Neuronal stem cell (in vitro differentiated cells): ENCODE measurements at places on chromosomes 3 and 15.

DNA sequence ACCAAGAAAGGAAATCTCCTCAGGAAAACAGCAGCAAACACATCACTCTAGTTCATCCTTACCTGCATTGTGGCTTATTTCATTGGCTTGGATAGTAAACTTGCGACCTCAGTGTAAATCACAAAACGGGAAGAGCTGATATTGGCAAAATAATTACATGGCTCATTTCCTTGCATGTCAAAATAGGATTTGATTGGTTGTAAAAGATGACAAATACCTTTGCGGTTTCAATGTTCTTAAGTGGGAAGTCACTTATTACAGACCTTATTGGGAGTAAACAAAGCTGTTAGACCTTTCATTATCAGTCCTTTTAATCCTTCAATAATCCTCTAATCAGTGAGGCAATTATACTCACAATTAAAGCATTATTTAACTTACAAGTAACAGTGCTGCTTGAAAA is 590.6 kb downstream of the MAGI1 start:
- no peak for DNase-seq

DNA sequence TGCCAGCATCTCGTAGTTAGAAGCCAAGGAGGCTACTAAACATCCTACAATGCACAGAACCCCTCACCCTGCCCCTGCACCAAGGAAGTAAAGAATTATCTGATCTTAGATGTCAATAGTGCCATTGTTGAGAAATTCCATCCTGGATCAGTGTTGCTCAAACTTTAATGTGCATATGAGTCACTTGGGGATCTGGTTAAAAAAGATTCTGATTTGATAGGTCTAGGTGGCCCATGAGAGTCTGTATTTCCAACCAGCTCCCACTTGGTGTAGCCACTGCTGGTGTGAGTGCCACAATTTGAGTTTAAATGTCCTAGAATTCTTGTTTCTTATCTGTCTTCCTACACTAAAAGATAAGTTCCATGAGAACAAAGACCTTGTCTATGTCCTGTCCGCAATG is 43.7 kb downstream of the TMEM45A start:
- no peak for DNase-seq

- no peak for DNase-seq
Observed at GRCh38 chr3:8709801-8710507, 23.6 kb upstream of the CAV3 start.

GRCh38 chr3:175192536-175192935 is 333.4 kb downstream of the NAALADL2 start:
- DNase-seq, result no peak

- DNase-seq, result no peak
Observed at GRCh38 chr15:39594446-39595337, 13.8 kb downstream of the THBS1 start.

DNA sequence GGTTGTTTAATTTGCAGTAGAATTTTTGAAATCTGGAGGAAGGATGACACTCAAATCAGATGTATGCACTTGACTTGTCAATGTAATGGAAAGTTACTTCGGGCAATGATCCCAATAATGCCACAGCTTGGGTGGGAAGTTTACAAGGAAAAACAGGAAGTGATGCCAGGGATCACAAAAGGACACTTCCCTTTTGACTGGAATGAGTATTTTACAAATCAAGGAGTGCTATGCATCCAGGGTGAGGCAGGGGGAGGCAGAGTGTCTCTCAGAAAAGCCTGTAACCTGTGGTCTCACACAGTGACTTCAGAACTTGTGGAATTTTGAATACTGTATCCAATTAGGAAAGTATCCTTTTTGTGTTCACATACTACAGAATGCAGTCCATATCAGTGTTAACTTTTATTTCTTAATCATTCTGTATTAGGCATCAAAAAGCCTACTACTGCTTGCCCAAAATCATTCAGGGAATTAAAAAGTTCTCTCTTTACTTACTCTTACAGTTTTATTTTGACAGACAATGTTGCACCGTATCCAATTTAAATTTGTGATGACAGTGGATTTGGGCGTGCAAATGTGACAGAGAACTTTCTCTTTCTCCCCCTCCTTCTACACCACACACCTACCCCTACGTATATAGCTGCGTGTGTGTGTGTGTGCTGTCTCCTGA is 445.1 kb downstream of the MECOM start:
- DNase-seq, result no peak

- DNase-seq, result no peak
Observed at GRCh38 chr3:89000886-89001285, 106.5 kb upstream of the EPHA3 start.

- no peak for DNase-seq
Observed at GRCh38 chr15:63938486-63939061, 104.8 kb upstream of the HERC1 start.

- no peak for DNase-seq
Observed at GRCh38 chr3:56001991-56002390, 466.3 kb downstream of the ERC2 start.

- DNase-seq, result no peak
Observed at GRCh38 chr3:197468866-197469382, 86.8 kb downstream of the BDH1 start.

- DNase-seq, result no peak
Observed at GRCh38 chr15:56741541-56741940, 8.2 kb upstream of the ZNF280D start.

GRCh38 chr15:29102911-29103823 is 166.5 kb downstream of the NSMCE3 start:
- DNase-seq, result peak; percentile 44

DNA sequence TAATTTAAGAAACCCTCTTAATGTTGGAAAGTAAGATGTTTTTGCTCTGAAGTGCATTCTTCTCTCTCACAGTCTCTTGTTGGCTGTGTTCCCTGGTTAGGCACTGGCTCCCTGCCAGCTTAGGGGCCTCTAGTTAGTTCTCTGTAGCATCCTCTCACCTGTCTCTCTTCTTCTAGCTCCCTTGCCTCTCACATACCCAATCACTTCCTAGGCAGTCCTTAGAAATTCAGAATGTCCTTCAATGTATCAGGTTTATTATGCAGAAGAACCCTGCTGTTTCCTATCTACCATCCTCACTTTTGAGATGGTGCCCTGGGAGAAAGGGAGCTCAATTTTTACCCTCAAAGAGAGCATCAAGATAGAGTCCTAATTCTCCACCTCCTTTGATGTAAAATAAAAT is 36.2 kb upstream of the CPNE4 start:
- DNase-seq, result no peak

- DNase-seq, result no peak
Observed at GRCh38 chr15:74988007-74988800, 7.2 kb upstream of the SCAMP5 start.

DNA sequence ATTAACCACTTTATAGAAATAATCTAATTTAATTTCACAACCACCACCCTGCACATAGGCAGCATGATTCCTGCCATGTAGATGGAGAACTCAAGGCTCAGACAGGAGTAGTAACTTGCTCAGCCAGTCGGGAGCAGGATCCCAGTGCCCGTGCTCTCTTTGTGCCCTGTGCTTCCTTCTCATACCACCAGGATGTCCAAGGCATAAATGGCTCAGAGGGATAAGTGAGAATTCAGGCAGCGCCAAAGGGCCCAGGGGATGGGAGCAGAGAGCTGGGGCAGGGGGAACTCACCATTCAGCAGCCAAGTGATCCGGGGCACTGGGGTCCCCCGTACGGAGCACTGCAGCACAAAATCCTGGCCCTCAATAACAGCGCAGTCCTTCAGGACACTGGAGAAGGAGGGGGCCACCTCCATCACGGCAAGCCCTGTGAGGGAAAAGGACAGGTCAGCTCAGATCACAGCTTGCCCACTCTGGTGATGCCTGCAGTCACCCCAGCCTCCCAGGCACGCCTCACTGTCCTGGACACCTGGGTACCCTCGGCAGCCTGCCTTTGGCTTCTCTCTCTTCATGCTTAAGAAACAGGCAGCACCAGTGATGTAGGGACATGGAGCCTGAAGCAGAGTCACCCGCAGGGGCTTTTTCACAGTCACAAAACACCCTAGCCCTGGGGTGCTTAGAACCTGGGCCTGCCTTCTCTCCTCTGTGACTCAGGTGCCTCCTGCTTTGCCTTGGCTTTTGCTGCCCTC is 141.0 kb upstream of the HACD2 start:
- DNase-seq, result no peak
